ENCODE measurements at places on chromosomes 2 and 18. TPM values are rescaled to one million over a fixed set of nuclear protein-coding genes. Genes with fewer than 3 reads are reported as not detected.

NAB1 gene
- 36.1 TPM for total RNA-seq

CNOT9 gene
- total RNA-seq, result 68.9 TPM

RTP5 gene
- not detected for total RNA-seq

ABCG5 gene
- not detected for total RNA-seq

Data from endothelial cell of umbilical vein (primary cell).